NCI-H187 (cell line): ENCODE measurements at places on chromosomes 4 and X.
A peak's percentile ranks its signal among the peaks of the same experiment; 100 is the strongest.

DNA sequence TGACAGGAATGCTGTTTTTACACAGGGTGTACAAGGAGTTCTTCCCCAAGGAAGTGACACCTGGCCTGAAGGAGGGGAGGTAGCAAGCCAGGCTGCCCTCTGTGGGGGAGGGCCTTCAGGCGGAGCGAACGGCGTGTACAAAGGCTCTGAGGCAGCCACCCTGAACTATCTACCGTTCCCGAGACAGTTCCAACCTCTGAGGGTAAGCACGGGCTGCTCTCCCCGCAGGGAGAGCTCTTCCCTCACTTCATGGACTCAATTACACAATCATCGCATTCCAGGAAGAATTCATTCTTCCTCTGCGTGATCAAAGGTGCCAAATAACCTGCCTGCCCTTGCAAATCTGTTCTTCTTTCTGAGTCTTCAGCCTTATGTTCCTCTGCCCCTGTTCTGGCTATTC is 4.8 kb downstream of the ELK1 start:
- no peak for DNase-seq

GRCh38 chrX:1325515-1326116 is 11.0 kb upstream of the IL3RA start:
- DNase-seq: no peak

- no peak for DNase-seq
Observed at GRCh38 chr4:5742968-5743367, 32.0 kb downstream of the EVC start.

- no peak for DNase-seq
Observed at GRCh38 chr4:112564706-112565270, 48.8 kb upstream of the NEUROG2 start.

GRCh38 chr4:134862116-134862515 is 660.5 kb upstream of the PABPC4L start:
- no peak for DNase-seq

DNA sequence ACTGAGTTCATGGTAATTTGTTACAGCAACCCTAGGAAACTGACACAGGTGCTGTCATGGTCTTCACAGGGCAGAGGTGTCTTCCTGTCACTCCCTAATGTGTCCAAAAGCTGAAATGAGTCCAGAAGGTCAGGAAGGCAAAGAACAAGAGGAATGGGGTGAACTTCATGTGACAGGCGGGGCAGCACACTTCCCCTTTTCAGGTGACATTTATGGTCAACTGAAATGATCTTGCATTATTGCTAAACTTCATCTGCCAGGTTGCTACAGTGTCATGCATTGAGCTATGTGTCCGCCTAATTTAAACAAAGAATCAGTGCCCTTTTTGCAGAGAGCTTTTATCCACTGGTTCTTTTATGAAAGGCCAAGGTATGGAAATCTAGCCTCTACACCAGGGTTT is 15.9 kb upstream of the CCDC149 start:
- no peak for DNase-seq

DNA sequence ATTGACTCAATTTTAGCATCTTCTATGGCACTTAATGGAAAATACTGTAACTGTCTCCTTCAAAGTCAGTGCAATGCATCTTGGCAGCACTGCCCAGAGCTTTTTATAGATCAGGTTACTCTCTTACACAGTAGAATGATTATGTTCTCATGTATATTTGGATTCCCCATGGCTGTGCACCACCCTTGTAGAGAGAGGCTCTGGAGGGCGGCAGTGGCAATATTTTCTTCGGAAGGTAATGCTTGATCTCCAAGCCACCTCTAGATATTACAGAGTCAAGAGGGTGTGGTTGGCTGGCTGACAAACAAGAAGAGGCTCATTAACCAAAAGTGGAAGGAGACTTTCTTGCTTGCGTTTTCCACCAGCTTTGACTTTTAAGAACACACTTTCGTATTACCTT is 72.8 kb upstream of the ARSJ start:
- peak; percentile 29 for DNase-seq

- DNase-seq: no peak
Observed at GRCh38 chrX:54182194-54182863, 725 bp downstream of the FAM120C start.

- no peak for DNase-seq
Observed at GRCh38 chrX:39398215-39398962, 597.1 kb downstream of the MID1IP1 start.

DNA sequence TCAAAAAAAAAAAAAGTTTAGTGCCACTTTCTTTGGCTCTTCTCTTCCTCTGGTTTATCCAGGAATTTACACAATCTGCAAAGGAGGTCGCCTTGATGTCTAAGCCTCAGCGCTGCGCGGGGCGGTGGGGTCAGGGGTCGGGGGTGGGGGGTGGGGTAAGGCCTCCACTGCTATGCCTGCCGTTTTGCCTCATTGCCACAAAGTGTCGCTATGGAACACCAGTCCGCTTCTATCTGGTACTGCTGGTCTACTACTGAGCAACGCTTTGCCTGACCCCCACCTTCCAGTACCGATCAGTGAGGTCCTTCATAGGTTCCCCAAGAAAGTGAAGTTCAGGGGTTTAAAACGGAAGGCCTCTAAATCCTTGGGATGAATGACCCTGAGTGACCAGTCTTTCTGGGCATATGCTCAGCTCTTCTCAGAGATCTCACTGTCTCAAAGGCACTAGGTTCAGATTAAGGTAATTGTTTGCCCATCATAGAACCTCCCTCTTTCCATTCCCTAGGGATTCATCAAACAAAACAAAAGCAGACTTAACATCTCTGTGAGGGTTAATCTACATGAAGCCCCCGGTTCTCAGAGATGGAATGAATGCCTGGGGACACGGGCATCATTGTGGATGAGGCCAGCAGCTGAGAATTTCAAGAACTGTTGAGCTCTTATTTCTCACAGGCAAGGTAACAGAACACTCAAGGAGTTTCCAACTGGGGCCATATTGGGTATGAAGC is 16.9 kb upstream of the TSR2 start:
- no peak for DNase-seq

DNA sequence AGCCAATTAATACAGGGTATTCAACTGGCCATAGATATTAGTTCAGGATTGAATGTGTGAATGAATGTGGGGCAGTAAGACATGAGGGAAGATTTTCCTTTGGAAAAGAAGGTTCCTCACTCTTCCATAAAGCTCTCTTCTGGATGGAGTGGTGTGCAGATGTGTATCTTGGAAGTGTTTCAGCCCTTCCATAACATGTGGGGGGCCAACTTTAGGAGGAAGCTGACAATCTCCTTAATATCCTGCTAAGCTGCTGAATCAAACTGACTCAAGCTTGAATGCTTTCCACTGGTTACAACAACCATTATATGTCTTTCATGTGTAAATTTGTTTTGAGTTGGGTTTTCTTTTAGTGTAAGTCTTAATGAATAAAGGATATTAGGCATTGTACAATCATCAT is 40.3 kb downstream of the FANCB start:
- DNase-seq: no peak

- DNase-seq: no peak
Observed at GRCh38 chrX:103155201-103155600, 59.7 kb upstream of the BEX4 start.

DNA sequence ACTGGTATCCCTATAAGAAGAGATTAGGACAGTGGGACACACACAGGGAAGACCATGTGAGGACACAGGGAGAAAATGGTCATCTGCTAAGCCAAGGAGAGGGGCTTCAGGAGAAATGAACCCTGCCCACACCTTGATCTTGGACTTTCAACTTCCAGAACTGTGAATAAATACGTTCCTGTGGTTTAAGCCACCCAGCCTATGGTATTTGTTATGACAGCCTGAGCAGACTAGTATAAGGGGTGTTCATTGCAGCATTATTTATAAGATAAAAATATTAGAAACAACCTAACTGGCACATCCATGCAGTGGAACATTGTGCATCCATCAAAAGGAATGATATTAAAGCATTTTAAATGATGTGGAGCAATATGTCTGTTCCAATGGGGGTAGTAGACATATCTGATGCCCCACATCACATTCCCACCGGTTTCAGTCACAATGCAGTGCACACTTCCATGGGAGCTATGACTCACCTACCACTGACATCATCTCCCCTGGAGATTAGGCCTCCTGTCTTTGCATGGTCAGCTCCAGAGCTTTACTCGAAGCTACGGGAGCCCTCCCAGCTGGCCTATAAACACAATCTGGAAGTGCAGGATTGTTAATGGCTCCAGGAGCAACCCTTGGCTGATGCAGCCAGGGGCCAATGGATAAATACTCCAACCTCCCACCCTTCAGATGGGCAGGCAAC is 38.9 kb upstream of the MAMLD1 start:
- DNase-seq: no peak

- no peak for DNase-seq
Observed at GRCh38 chr4:145861336-145862318, 77.0 kb downstream of the ZNF827 start.

DNA sequence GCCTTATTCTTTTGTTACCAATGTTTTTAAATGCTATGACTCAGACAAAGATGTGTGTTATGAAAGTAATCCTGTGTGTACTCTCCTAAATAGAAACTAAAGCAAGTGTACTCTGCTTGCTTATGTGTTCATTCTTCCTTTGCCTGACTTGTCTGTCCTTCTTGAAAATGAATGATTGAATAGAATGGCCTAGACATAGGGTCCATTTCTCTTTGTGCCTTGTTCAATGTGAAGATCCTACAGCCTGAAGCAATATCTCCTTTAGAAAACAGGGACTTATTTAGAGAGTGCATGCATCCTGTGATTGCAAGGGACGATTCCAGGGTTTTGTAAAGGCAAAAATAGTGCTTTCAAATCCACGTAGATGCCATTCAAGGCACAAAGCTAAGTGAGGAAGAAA is 343.6 kb upstream of the TACR3 start:
- no peak for DNase-seq

DNA sequence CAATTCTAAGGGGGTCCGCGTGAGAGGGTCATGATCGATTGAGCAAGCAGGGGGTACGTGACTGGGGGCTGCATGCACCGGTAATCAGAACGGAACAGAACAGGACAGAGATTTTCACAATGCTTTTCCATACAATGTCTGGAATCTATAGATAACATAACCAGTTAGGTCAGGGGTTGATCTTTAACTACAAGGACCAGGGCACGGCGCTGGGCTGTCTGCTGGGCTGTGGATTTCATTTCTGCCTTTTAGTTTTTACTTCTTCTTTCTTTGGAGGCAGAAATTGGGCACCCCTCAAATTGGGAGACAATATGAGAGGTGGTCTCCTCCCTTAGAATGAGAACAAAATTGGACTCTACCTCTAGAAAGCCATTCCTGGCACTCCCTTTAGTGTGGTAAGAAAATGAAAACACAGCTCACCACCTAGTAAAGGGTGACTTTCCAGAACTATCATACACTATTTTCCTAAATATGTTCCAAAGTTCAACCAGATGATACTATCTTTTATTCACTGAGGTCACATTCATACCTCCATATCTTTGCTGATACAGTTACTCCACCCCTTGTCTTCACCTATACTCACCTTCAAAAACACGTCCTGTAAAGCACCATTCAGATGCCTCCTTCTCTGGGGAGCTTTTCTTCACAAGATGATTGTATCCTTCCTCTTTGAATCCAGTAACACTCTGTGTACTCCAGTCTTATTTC is 1058.3 kb upstream of the SLIT2 start:
- no peak for DNase-seq

DNA sequence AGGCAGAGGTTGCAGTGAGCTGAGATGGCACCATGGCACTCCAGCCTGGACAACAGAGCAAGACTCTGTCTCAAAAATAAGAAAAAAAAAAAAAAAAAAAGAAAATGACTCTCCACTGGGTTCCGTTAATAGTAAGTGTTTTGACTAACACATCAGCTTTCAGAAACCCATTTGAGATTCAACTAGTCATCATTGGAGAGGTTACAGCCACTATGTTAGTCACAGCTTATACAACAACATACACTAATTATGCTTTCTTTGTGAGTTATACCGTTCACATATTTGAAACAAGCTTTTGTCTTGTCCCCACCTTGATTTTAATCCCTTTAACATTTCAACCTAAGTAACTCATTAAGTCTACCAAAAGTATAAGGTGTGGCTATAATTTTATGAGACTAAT is 48.2 kb downstream of the HADH start:
- DNase-seq: no peak

DNA sequence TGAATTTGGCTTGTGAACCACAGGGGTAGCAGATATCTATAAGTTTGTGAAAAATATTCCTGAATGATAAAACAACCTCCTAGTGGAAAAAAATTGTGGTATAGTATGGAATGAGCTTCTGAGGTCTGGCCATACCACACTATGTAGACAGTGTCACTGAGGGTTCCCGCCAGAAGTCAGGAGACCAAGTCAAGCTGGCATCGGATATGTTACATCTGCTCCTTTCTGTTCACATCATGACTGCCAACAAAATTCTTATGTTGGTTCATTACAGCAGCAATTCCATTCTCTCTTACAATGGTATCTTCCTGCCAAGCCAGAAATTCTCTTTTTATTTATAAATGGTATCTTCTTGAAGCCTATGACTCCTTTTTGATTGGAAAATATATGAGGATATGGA is 273.0 kb downstream of the PPP3CA start:
- DNase-seq: no peak

DNA sequence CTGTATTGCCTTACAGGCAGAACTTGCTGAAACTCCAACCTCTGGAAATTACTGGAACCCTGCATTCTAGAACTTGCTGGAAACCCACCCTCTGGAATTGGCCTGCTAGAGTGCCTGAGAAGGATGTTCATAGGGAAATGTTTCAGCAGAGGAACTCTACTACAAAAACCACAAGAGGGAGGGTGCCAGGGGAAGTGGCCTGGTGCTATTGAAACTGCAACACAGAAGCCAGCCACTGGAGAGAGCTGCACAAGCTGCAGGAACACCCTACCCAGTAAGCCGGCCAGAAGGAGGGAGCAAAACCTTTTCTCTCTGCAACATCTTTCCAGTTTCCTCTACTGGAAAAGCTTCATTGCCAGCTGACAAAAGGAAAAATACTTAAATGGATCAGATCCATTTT is 2.5 kb upstream of the BRWD3 start:
- no peak for DNase-seq

DNA sequence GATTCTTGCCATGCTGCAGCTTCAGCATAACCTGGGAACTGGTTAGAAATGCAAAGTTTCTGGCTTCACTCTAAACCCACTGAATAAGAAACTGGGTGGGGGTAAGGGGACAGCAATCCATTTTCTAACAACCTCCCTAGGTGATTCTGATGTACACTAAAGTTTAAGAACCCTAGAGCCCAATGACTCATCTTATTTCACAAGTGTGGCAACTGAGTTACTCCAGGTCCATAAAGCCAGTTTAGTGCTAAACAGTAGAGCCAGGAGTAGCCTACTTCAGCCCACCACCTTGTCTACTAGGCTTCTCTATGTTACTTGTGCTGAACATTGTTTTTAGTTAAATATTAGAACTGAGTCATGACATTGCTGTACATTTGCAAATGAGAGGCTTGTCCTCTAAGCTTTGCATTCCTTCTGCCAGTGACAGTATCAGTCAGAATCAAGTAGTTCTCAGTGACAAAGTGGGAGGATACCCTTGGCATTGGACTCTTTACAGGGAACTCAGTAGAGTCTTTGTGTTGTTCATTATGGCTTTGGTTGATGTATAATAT is 518.0 kb downstream of the RPA4 start:
- no peak for DNase-seq

- no peak for DNase-seq
Observed at GRCh38 chrX:49958727-49959485, 36.5 kb downstream of the CLCN5 start.
